ENCODE measurements at places on chromosomes 3 and 15.

GRCh38 chr3:182331341-182331740 is 462.0 kb upstream of the ATP11B start:
- DNase-seq: no peak

DNA sequence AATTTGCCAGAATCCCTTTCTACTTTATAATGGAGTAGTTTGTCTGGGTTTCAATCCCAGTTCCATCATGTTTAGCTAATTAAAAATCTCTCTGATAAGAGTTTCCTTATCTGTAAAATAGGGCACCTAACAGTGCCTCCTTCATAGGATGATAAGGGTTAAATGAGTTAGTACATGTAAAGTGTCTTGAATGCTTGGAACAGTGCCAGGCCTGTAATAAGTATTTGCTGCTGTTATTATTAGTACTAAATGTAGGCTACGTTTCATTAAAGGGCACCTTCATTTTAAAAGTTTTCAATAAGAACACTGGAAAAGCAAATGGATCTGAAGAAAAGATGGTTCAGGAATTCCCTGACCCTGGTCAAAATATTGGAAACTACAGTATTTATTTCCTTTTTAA is 11.8 kb upstream of the SLC2A2 start:
- DNase-seq: no peak

DNA sequence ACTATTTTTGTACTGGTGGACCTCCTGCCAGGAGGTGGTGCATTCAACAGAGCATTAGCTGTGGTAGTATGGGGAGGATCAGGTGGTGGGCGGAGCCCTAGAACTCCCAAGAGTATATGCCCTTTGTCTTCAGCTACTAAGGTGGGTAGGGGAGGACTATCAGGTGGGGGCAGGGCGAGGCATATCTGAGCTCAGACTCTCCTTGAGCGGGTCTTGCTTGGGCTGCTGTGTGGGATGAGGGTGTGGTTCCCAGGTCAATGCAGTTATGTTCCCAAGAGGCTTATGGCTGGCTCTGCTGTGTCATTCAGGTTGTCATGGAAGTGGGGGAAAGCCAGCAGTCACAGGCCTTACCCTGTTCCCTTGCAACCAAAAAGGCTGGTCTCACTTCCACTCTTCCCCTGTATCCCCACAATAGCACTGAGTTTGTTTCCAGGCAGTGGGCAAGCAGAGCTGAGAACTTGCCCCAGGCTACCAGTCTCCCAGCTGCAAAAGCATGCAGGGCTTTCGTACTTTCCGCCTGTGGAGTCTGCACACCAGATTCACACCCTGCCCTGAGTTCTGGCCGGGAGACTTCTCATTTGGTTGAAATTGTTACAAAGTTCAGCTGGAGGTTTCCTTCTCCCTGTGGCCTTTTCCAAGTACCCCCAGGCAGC is 93.7 kb upstream of the DPPA4 start:
- no peak for DNase-seq

DNA sequence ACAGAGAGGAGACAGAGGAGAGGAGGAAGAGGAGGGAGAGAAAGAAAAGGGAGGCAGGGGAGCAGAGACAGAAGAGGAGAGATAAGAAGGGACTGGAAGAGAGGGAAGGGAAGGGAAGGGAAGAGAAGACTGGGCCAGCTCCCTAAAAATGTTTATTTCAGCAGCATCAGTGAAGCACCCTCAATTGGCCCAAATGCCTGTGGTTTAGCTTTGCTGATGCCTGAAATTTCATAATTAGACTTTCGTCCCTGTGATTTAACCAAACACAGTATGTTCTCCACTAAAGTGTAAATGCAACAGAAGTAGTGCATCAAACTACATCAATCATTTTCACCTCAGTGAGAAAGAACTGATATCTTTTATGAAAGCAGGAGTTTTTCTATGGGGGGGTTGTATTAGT is 55.9 kb downstream of the NOX5 start:
- no peak for DNase-seq

DNA sequence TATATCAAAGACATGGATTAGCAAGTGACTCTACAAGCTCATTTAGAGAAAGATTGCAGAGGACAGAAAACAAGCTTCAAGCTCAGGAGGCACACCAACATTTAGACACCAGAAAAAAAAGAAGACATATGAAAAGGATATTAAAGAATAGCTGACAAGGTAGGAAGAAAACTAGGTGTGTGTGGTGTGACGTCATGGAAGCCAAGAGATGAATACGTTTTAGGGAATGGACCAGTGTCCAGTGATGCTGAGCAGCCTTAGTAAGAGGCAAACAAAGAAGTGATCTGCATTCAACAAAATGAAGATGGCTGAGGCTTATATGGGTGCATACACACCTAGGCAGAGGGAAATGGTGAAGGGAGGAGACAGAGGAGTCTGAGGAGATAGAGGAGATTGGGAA is 377.4 kb downstream of the ROBO1 start:
- no peak for DNase-seq

DNA sequence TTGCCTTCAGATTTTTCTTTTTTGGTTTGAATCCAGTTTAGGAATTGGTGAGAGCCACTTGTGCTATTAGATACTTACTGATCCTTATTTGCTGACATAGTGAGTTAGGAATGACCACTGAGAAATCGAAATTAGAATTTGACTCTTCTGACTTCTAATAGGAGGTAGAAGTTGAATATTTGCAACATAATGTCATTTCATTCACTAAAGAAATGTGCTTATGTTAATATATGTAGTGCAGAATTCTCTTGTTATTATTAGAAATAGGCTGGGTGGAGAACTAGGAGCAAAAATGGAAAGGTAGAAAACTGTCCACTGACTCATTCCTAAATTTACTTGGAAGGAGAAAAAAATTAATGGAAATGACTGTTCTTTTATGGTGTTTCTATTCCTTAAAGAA is 538.2 kb upstream of the SGO1 start:
- no peak for DNase-seq

DNA sequence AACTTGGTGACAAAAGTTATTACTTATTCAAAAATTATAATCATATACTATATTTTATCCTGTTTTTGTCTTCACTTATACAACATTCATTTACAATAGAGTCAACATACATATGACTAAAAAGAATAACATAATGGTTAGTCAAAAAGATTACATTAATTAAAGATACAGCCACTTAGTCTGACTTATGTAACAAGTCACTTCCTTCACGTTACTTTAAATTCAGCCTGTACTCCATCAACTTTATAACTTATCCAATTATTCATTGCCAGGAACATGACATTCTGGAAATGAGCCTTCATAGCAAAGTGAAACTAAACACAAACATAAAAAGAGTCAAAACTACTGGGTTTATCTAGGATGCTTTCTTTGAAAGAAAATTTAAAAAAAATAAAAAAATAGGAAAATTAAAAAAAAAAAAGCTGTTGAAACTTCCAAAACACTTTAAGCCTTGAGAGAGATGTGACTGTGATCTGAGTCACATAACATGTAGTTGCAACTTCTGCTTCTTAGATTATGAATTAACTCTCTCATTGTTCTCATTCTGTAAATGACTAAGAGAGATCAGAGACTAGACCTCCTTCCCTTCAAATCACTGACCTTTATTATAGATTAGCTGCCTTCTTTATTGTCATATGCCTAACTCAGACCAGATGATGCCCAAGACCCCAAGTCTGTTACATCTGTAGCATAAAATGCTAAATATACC is 107.8 kb downstream of the MYRIP start:
- DNase-seq: no peak

- no peak for DNase-seq
These were observed 181.6 kb upstream of the RORA start for GRCh38 chr15:61410662-61411061.

DNA sequence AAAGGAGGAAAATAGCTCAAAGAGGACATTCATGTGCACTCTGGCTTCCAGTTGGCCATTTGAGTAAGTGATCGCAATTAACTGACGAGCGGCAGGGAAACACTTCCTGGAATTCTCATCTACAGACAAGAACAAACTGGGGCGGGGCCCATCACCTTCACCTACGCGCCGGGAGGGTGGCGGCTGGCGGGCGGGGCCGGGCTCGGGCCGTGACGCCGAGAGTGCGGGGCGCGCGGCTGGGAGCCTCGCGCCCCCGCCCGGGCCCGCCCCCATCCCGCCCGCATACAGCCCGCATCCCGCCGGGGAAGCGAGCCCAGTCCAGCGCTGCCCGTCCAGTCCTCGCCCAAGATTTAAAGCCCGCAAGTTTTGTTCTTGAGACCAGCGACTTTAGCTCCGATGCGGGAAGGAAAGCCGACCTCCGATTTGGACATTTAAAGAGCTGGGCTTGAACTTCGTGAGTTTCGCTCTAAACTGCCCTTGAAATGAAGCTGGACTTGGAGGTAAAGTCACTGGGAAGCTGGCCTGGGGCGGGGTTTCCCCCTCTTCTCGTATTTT is at the start of gene B3GNT5:
B3GNT5 (plus strand) TSS at position 281 of the 555 bp plus-strand sequence. CDS start 16,546 bp downstream, outside the sequence.
- DNase-seq: peak; percentile 51

- peak; percentile 70 for DNase-seq
These were observed 20.3 kb upstream of the ABTB1 start for GRCh38 chr3:127652246-127652995.

DNA sequence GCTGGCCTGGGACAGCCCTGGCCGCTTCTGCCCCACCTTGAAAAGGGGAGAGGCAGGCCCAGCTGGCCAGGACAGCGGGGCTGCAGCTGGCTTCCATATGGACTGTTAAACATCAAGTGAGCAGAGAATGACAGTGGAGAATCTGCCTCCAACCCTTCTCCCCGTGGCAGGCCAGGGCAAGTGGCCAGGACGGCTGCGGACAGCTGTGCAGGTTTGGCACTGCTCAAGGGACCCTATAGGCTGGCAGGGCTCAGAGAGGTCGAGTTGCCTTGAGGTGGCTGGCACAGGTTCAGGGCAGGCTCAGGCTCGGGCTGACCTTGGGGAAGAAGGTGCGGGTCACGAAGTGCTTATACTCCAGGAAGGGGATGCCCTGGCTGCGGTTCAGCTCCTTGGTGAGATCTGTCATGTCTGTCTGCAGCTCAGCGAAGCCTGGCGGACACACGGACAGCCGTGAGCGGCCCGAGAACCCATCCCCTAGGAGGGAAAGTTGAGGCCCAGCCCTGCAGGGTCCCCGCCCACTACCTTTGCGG is 24.3 kb downstream of the H1-8 start:
- DNase-seq: no peak

DNA sequence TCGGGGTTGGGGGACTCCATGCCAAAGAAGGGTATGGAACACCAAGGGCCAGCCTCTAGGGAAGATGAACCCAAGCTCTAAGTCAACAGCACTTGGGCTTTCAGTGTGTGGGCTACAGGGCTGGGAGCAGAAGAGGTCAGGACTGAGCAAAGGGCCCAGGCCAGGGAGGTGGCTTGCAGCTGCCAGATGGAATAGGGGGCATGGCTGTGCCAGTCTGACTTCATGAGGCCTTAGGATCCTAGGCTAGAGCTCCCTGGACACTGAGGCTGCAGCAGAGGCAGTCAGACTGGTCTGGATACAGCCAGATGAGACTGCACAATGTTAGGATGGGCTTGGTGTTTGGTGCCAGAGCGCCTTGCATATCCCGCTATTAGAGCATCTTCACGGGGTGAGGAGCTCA is 3.8 kb downstream of the RASGRF1 start:
- no peak for DNase-seq

DNA sequence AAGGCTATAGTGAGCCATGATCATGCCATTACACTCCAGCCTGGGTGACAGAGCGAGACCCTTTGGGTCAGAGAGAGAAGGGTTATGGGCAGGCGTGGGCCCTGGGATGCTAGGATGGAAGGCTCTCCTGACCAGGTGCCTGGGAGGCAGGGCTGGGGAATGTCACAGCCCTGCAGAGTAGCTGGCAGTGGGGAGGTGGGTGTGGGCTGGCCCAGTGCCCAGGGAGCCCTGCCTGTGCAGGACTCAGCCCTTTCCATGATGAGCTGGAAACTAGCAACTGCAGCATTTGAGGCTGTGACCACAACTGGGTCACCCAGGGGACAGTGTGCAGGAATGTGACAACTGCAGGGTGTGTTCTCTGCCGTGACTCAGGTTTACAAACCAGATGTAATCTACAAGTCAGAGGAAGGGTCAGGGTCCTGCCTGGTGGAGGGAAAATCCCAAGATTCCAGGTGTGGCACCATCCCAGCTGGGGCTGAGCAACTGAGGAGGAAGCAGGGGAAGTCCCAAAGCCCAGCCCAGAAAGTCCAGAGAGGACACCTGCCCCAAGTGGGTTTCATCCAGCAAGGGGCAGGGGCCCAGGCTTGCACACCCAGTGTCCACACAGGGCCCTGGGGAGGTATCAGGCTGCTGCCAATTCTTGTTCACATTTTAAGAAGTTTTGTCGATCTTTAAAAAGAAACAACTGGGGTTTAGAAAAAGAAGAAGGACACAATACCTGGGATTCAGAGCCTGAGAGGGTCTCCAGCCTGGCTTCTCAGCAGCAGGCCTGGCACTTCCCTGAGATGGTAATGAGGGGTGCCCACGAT is 45.5 kb downstream of the SLC28A1 start:
- peak; percentile 48 for DNase-seq

GRCh38 chr3:113051787-113052186 is 61.0 kb downstream of the GTPBP8 start:
- DNase-seq: no peak

- DNase-seq: no peak
These were observed 13.4 kb downstream of the IFT57 start for GRCh38 chr3:108208831-108209230.

- DNase-seq: peak; percentile 63
These were observed 48.8 kb downstream of the EPHA6 start for GRCh38 chr3:96863129-96863740.

GRCh38 chr3:195209083-195209846 is 61.7 kb downstream of the XXYLT1 start:
- DNase-seq: no peak

- no peak for DNase-seq
These were observed 2.7 kb downstream of the ARHGEF26 start for GRCh38 chr3:154123906-154124305.

- no peak for DNase-seq
These were observed 592 bp downstream of the RASGRF1 start for GRCh38 chr15:79089890-79090486.
